ENCODE measurements at places on chromosomes 6 and 20. TPM values are rescaled to one million over a fixed set of nuclear protein-coding genes. Genes with fewer than 3 reads are reported as not detected.
A peak's percentile ranks its signal among the peaks of the same experiment; 100 is the strongest.

DNA sequence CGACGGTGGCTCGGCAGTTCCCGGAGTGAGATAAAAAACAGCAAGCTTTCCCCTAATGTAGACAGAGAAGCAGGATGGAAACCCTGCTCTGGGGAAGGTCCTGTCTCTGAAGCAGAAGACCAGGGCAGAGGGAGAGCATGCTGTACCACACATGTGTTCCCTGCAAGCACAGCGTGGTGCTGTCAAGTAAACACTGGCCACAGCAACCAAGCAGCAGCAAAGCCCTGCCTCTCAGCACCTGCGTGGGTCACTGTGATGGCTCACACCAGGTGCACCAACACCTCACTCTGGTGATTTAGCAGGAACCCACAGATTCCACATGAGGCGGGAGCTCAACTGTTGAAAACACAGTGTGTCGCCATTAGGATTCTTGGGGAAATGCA is 65.2 kb upstream of the TXNDC5 start:
- DNase-seq, result no peak

GRCh38 chr6:85641897-85642773 is 551 bp downstream of the SYNCRIP start:
- DNase-seq, result peak; percentile 58

METTL24 gene
- total RNA-seq, result 5.5 TPM

DNA sequence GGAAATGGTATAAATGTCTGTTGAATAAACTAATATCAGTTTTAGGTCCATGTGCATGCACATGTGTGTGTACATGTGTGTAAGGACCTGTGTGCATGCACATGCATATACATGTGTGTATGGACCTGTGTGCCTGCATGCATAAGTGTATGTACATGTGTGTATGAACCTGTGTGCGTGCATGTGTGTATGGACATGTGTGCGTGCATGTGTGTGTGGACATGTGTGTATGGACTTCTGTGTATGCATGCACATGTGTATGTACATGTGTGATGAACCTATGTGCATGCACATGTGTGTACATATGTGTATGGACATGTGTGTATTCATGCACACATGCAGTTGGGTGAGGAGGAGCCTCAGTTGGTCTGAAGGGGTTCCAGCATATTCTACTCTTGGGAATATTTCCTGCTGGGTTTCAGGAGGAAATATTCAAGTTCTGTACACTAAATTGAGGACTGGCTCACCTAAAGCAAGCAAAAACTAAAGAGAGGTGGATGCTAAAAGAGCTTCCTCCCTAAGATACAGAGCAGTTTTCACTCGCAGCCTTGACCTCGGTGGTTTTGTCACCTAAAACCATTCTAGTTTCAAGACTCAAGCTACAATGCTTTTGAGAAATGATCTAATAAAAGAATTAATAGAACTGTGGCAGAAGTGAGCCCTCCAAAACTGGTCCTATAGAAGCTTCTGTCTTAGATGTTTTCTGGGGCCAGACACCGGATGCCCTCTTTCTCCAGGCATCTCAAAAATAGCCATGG is 742.8 kb downstream of the MAFB start:
- DNase-seq, result no peak

- no peak for DNase-seq
These were observed 191.5 kb upstream of the RSPO3 start for GRCh38 chr6:126926926-126927325.

GRCh38 chr6:71138376-71138775 is 150.2 kb upstream of the OGFRL1 start:
- DNase-seq, result no peak

DNA sequence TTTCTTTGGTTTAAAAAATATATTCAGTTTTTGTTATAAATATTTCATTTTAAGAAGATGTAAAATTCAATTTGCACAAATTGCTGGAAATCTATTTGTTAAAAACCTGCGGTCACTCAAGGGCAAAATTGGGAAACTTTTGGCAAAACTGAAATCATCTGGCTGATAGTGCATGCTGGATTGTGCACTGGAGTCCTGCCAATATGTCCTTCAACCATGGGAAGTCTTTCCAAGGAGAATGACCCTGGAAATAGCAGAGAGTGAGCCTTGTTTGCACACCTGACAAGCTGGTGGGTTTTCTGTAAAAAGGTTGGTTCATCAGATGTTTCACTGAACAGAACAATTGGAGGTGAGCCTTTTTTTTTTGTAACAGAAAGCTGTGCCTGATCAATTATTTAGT is 413.5 kb downstream of the BTBD3 start:
- DNase-seq, result no peak

DNA sequence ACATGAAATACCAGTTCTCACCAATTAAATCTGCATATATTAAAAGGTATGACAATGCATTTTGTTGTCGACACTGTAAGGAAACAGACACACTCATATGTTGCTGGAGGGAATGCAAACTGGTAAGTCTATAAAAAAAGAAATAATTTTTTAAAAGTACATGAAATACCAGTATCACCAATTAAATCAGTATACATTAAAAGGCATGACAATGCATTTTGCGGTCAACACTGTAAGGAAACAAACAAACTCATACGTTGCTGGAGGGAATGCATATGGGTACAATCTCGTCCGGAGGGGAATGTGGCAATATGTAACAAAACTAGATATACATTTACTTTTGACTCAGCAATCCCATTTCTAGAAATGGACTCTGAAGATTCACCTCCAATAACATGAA is 6.5 kb downstream of the ZNF322 start:
- DNase-seq, result no peak

- DNase-seq, result no peak
These were observed 60.9 kb downstream of the SAMD3 start for GRCh38 chr6:130161683-130162404.

GRCh38 chr6:57267586-57268293 is 45.6 kb upstream of the RAB23 start:
- DNase-seq, result peak; percentile 96

DNA sequence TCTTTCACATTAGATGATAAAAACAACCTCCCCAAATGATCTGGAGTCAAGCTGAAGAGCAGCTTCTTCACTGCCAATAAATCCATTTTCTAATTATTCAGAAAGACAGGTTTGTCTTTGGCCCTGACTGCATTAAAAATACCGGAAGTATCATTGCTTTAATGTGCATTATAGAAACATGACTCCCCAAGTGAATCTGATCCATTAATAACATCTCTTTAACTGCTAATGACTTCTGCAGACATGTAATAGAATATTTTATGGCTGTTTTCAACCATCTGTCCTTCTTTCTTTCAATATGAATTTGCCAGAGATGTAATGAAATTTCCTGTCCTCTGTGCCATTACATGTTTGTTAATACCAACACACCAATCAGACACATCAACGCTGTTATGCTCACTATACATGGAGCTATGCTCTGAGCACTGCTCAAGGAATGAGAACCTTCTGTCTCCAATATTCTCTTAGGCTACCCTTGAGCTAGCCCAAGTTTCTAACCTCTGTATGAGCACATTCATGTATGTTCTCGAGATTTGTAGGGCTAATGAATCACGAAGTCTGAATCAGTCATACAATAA is 87.8 kb downstream of the LYRM4 start:
- DNase-seq, result no peak

NR2E1 gene
- 0.48 TPM for total RNA-seq

DNA sequence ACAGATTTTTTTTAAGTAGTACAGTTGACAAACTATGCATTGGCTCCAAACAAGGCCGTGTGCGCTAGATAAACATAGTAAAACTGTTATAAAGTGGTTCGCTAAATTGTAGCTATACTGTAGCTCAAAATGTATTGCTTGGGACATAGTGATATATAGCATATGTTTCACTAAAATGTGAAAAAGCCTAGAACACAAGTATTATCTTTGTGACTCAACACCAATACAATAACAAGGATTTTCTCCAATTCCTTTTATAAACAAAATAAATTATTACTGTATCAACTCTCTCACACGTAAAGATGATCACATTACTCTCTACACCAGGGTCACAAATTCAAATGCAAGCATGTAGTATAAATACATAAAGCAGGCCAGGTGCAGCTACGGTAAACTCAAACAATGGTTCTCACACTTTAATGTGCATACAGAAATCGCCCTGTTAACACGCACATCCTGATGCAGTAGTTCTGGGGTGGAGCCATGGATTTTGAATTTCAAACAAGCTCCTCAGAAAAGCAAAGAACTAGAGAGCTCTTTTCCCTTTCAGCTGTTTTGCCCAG is 214.6 kb downstream of the GMDS start:
- DNase-seq, result no peak

- no peak for DNase-seq
These were observed 1.4 kb upstream of the MANBAL start for GRCh38 chr20:37288091-37288490.

- no peak for DNase-seq
These were observed 563.3 kb upstream of the ADGRB3 start for GRCh38 chr6:68071740-68072139.

- DNase-seq, result no peak
These were observed 7.1 kb downstream of the ZNF831 start for GRCh38 chr20:59170406-59171349.

CENPQ gene
- total RNA-seq, result 16.6 TPM

Measured in umbilical cord (tissue), 2 donors.